Stimulated activated CD8-positive, alpha-beta memory T cell treated with anti-CD3 and anti-CD28 coated beads, Interleukin-2, amount 100 ng/mL, for 1 hour (primary cell): ENCODE measurements at places on chromosomes 11 and 22.
A peak's percentile ranks its signal among the peaks of the same experiment; 100 is the strongest.

DNA sequence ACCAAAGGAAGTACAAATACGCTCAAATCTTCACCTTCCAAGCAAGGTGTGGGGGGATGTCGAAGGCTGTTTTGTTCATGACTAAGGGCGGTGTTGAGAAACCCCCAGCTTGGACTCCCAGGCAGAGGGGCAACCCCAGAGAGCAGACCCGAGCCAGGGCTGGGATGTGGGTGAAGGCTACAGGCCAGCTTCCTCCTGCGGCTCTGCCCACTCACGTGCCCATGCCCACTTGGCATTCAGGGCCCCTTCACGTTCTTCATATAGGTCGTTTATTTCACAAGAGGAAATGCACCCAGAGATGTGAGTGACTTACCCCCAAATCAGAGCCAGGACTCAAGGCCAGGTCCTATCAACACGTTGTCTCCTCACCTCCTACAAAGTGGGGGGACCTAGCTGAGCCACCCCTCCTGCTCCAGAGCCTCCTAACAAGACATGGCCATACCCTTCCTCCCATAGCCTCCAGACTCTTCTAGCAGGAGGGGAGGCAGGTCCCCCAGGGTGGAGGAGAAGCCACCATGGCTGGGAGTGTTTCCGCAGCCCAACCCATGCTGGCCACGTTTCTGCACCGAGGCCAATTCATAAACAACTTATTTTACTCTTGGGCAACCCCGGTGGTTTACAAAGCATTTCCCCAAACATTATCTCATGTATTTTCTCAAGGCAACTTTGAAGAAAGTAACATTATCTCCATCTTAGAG is 22.0 kb downstream of the TMEM184B start:
- DNase-seq = no peak

GRCh38 chr11:66289548-66290329 is 796 bp upstream of the YIF1A start:
- DNase-seq = peak; percentile 53

- DNase-seq = no peak
These were observed 1.2 kb downstream of the ROM1 start for GRCh38 chr11:62614275-62614674.

- no peak for DNase-seq
These were observed 66.2 kb upstream of the LMO1 start for GRCh38 chr11:8329847-8330361.

GRCh38 chr11:27352781-27353180 is 10.2 kb downstream of the CCDC34 start:
- no peak for DNase-seq

GRCh38 chr11:12306830-12307229 is 70.5 kb upstream of the PARVA start:
- no peak for DNase-seq

GRCh38 chr11:49213026-49213560 is 4.7 kb upstream of the FOLH1 start:
- DNase-seq = no peak

- DNase-seq = no peak
These were observed 36.7 kb downstream of the PPFIA1 start for GRCh38 chr11:70307176-70307575.

GRCh38 chr11:7889985-7890384 is 41.1 kb downstream of the OR10A6 start:
- DNase-seq = no peak

DNA sequence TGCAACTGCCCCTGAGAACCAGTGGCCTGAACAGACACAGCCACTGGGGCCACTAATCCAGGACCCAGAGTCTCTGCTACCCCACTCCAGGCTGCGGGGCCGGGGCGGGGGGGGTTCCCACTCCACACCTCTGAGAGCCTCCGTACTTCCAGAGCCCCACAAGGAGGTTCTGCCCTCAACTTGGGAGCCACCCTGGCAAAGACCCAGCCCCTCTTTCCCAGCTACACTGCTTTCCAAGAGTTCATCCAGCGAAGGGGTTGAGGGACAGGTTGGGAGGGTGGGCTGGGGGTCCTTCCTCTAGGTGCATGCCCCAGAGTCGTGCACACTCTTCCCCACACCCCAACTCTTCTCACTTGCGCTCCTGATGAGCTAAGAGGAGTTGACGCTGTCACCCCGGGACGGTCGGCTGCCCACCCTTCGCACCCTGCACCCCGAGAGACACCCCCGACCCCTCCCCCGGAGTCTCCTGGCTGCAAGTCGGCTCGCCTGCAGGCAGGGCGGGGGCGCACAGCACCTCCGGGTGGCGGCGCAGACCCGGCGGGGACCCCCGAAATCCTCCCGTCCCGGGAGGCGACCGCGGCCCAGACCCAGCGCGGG is 531 bp downstream of the RAB3IL1 start:
- DNase-seq = no peak
